ENCODE measurements at places on chromosomes 6 and 20.

DNA sequence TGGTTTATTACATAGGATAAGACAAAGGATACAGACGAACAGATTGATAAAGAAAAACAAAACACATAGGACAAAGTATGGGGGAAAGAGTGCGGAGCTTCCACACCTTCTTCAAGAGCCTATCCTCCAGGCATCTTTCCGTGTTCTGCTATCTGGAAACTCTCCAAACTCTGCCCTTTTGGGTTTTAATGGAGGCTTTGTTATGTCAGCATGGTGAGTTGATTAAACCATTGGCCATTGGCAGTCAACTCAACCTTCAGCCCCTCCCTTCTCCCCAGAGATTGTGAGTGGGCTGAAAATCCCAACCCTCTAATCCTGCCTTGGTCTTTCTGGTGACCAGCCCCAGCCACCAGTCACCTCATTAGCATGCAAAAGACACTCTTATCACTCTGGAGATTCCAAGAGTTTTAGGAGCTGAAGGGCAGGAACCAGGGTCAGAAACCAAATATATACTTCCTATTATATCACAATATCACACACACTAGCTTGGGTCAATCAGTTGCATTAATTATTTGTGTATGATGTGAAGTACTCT, 23.8 kb downstream of the HLA-DOB start:
- H3K4me3 ChIP-seq = no peak overlapping the region
- DNase-seq = no peak
- no peaks in the 10 kb centered on the region for H3K4me1 ChIP-seq
- H3K27me3 ChIP-seq = peaks cover 36% of the 10 kb centered on the region
- H3K36me3 ChIP-seq = no peaks in the 10 kb centered on the region
- no peak overlapping the region for H3K27ac ChIP-seq

GRCh38 chr6:7249391-7249790, 63.6 kb downstream of the SSR1 start:
- H3K27me3 ChIP-seq = no peaks in the 10 kb centered on the region
- no peak overlapping the region for H3K27ac ChIP-seq
- peak; percentile 22 for DNase-seq

DNA sequence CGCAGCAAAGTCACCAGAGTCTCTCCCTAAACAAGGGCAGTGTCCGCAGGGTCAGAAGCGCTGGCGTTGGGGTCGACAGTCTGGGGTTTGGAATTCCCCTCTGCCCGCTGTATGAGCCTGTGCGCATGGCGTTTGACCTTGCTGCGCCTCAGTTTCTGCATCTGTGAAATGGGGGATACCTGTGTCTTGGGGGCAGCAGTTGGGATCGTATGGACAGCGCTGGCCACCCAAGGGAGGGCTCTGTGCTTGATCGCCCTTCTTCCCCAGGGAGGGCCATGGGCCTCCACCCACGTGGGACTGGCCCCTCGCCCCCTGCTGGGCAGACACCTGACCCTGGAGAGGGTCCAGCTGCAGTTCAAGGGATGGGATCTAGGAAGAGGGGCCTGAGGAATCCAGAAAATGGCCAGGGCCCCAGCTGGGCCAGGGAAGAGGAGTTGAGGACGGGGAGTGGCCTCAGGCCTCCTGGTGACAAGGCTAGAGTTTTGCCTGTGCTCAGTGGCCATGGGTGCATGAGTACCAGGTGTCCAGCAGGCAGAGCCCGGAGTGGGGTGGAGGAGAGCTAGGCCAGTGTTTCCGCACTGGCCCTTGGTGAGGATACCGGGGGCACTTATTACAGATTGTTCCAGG, 26.4 kb upstream of the PHACTR3 start:
- H3K27ac ChIP-seq = no peak overlapping the region
- H3K4me1 ChIP-seq = no peaks in the 10 kb centered on the region
- peaks cover 6% of the 10 kb centered on the region for H3K27me3 ChIP-seq

- H3K36me3 ChIP-seq = no peaks in the 10 kb centered on the region
- H3K4me1 ChIP-seq = peaks cover 16% of the 10 kb centered on the region
- no peak overlapping the region for H3K4me3 ChIP-seq
- no peaks in the 10 kb centered on the region for H3K27me3 ChIP-seq
- no peak for DNase-seq
Observed at GRCh38 chr6:47670851-47671250, 27.5 kb upstream of the ADGRF4 start.

DNA sequence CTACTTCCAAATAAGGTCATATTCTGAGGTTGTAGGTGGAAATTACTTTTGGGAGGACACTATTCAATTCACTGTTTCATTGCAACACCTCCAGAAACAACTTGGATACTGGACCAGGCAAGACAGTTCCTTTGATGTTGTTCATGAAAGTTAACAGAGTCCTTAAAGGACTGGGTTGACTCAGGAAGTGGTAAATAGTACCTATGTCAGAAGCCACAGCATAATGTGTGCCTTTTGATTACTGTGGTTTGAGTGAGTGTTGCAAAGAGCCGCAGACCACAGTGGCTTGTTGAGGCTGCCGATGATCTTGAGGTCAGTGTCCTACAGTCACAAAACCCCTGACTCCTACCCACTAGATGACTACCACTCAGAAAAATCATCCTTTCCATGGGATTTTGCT, 10.9 kb downstream of the IL20RA start:
- peaks cover 21% of the 10 kb centered on the region for H3K27me3 ChIP-seq
- H3K4me3 ChIP-seq = no peak overlapping the region
- H3K36me3 ChIP-seq = no peaks in the 10 kb centered on the region
- peak; percentile 75 for DNase-seq
